ENCODE measurements at places on chromosomes 16 and 17. TPM values are rescaled to one million over a fixed set of nuclear protein-coding genes. Genes with fewer than 3 reads are reported as not detected.

- no peak for DNase-seq
Measured at GRCh38 chr17:82457073-82457928, 1.2 kb upstream of the NARF start.

GRCh38 chr17:75773121-75773807, 8.3 kb upstream of the GALK1 start:
- DNase-seq: peak; percentile 69

GRCh38 chr17:11742886-11743285, 144.6 kb downstream of the DNAH9 start:
- DNase-seq: no peak

DNA sequence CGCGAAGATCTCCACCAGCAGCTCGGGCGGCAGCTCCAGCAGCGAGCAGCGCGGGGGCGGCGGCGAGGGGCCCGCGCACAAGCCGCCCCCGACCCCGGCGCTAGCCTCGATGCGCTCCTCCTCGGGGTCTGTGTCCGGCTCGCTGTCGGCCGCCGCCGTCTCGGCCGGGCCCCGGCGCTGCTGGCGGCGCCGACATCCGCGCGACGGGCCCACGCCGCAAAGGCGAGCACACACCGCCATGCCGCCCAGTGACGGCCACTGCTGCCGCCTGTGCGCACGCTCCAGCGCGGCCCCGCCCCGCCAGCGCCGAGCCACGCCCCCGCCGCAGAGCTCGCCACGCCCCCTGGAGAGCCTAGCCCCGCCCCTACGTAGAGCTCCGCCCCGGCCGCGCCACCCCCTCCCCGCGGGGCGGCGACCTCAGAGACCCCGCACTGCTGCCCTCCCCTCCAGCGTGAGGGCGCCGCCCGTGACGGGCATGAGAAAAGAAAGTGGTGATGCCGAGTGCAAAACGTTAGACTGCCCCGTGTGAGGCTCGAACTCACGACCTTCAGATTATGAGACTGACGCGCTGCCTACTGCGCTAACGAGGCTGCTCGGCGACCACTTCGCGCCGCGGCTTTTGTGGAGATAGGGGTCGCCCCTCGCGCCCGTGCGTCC, at the start of gene FBXO31:
FBXO31 (minus strand) TSS at position 272 of the 657 bp plus-strand sequence; CDS start at position 240, 32 bp downstream.
- peak; percentile 92 for DNase-seq

DNA sequence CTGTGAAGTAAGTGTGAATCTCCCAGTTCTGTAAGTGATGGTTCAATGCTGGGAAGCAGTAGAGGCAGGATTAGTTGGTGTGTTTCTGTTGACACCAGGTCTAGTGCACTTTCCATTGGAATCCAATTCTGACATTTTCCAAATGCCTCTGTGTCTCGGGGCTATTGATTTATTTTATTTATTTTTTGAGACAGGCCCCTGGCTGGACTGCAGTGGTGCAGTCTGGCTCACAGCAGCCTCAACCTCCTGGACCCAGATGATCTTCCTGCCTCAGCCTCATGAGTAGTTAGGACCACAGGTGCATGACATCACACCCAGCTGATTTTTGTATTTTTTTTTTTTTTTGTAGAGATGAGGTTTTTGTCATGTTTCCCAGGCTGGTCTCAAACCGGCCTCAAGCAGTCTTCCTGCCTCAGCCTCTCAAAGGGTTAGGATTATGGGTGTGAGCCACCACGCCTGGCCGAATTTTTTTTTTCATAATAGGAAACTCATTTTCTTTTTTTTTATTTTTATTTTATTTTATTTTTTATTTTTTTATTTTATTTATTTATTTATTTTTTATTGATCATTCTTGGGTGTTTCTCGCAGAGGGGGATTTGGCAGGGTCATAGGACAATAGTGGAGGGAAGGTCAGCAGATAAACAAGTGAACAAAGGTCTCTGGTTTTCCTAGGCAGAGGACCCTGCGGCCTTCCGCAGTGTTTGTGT, 61.7 kb downstream of the YPEL2 start:
- DNase-seq: no peak

DNA sequence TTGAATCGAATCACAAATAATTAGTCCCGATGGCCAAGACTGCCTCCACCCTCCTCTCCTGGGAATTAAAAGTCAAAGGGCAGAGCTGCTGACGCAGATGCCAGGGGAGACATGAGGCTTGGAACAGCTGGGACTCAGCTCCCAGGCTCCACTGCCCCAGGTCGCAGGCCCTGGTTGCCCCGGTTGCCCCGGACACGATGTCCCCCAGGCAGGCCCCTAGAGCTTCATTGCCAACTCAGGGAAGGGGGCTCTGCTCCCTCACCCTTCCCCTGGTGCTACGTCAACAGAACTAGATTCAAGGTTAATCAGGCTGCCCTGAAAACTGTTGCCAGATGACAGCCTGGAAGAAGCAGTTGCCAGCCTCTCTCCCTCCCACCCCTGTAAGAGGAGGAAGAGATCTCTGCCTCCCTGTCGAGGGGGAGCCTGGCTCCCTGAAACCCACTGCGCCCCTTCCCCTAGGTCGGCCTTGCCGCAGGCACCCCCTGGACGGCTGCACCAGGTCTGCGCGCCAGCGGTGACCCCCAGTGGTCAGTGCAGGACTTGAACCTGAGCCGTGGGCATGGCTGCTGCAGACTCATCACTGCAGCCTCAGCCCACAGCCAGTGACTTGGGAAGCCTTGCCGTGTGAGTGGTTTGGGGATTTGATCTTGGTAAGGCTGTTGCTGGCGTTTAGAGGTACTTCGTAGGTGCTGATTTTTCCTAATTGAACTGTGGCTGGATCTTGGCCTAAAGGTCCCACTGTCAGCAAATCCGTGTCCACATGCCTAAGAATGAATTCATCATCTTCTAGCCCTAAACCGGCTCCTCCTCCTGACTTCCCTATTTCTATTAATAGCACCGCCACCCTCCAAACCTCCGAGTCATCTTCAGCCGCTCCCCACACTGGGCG, 84.1 kb upstream of the TOB1 start:
- peak; percentile 91 for DNase-seq

- peak; percentile 34 for DNase-seq
Measured at GRCh38 chr16:2687531-2688308, 5.4 kb downstream of the KCTD5 start.

- no peak for DNase-seq
Measured at GRCh38 chr16:1539720-1540555, 6.5 kb downstream of the TMEM204 start.

- peak; percentile 8 for DNase-seq
Measured at GRCh38 chr17:3998436-3998835, 34.2 kb upstream of the ATP2A3 start.

DNA sequence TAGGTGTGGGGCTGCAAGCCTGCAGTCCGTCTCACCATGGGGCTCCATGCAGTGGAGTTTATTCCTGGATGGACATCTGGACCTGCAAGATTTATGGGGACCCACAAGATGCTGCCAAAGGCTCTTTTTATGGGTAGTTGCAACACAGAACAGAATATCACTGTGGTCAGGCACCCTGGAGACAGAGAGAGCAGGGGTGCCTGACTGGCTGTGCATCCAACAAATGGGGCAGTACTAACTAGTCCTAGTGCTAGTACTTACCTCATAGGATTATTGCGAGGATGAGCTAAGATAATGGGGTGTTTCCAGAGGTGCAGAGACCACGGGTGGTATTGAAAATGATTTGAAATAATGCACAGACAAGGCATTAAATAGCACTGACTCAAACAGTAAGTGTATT, 42.4 kb upstream of the MMP2 start:
- no peak for DNase-seq

- peak; percentile 87 for DNase-seq
Measured at GRCh38 chr16:24670623-24671454, 58.6 kb upstream of the TNRC6A start.

DNA sequence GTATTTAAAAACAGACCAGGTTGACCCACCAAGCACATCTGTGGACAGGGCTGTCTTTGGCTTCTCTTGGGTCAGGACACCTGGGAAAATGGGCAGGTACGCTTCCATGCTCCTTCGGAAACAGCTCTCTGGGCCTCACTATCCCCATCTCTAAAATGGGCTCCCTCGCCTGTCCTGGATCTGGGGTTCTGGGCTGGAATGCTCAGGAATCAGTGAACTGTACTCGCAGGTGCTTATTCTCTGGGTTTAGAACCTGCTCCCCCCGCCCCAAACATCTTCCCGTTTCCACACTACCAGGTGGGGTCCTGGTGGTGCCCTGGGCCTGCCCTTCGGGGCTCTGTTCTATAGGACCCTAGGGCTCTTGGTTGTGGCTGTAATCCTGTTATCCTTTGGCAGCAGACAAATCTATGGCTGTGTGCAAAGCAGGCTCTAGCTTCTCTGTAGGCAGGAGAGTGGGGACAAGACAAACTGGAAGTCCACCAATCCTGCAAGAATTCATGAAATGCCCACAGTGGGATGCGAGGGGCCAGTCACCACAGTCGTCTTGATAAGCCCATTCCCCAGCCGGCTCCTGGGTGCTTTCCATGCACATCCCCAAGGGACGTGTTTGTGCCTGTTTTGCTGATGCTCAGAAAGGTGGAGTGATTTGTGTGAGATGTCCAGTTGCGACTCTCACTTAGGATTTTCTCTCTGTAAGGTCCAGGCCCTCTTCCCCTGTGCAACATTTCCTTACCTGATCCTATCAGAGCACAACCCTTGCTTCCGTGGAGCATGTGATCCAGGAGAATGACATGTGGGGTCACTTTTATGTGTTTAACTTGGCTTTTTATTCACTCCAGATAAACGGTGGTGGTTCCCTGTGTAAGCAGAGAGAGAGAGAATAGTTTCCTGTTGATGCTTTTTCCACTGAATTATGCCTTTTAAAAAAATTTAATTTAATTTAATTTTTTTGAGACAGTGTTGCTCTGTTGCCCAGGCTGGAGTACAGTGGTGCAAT, 37.2 kb downstream of the HAPSTR1 start:
- peak; percentile 61 for DNase-seq

DNA sequence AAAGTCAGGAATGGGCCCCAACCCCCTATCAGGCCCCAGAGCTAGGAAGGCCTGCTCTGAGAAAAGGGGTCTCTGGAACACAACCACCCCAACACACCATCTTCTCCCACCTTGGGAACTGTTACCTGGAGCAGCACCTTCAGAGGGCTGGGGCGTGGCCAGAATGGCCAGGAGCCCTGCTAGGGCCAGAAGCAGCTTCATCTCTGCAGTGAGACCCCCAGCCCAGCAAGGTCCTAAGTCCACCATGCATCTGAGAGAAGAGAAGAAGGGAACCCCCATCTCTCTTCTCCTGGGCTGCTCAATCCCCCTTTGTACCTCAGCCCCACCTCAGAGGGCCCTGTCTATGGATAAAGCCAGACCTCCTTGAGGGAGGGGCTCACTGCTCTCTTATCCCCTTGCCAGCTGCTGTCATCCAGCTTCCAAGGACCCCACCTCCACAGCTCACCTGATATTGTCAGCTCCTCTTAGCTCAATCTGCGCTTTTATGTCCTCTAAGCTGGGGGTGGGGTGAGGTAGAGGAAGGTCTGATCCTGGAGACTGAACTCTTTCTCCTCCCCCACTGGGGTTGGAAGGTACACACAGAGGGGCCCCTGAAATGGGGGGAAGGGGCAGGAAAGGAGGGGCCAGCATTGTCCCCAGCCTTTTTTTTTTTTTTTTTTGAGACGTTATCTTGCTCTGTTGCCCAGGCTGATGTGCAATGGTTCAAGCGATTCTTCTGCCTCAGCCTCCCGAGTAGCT, at the start of gene MPO:
MPO (minus strand) TSS at position 456 of the 738 bp plus-strand sequence; CDS start at position 279, 177 bp downstream.
- no peak for DNase-seq

- no peak for DNase-seq
Measured at GRCh38 chr16:88846088-88846487, 10.7 kb downstream of the GALNS start.

GRCh38 chr17:38562903-38563302, 42.8 kb downstream of the SRCIN1 start:
- DNase-seq: no peak

- DNase-seq: no peak
Measured at GRCh38 chr16:21145738-21146137, 4.9 kb downstream of the DNAH3 start.

- DNase-seq: no peak
Measured at GRCh38 chr17:17537311-17538099, 41.3 kb upstream of the RASD1 start.

- no peak for DNase-seq
Measured at GRCh38 chr17:78853926-78854394, 13.3 kb upstream of the USP36 start.

DNA sequence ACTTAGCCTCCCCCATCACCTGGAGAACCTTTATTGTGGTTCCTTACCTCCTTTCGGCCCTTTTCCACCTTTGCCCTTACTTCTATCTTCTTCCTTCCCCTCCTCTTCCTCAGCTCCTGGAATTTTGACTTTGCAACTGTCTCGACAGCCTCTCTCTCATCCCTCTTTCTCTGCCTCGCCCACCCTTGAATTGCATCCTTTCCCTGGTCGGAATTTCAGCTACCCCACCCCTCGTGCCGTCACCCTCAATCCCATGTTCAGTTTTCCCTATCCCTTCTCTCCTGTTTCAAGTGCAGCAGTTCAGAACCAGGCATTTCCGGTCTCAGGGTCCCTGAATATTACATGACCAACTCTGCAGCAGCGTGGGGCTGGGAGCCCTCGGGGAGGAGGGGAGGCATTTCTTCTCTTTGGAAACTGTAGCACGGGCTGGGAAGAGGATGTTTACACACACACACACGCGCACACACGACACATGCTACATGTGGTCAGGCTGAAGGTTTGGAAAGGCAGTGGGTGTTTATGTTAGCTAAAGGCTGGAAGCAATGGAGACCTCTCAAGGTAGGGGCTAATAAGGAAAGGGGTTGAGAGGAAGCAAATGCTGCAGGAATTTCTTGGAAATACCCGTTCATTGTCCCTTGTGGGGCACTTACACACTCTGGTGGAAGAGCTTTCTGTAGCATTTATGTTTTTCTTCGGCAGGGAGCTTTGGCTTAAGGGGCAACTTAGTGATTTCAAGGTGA, 971 bp downstream of the MINK1 start:
- peak; percentile 68 for DNase-seq

DNA sequence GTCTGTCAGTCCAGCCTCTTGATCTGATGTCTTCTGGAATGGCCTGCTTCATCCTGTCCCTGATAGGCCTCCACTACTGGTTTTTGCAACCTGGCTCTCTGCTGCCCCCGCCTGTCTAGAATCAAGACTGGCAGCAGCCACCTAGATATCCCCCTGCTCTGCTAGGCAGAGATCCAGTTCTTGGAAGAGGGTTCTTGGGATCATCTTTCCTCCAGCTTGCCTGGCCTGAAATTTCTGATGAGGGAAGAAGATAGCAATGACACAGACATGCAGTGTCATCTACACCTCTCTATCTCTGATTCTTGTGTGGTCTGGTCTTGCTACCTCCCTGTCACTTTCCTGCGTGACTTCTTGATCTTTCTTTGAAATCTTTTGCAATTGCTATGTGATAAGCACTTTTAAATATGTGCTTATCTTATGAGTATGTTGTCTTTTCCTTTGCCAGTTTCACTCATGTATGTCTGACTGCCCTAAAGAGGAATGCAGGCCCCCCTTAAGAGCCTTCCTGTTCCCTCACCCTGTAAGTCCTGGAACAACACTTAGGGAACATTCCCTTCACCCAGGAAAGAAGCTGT, 20.3 kb upstream of the NFATC3 start:
- DNase-seq: no peak

- DNase-seq: no peak
Measured at GRCh38 chr17:64950871-64951270, 31.6 kb upstream of the LRRC37A3 start.

GRCh38 chr17:34714475-34715410, 135.4 kb downstream of the TMEM132E start:
- DNase-seq: no peak

Gene ASGR2
- total RNA-seq: not detected

Gene MMP25
- total RNA-seq: 0.41 TPM

Gene CCDC144A
- 3.9 TPM for total RNA-seq

Gene ANKRD40CL
- total RNA-seq: not detected

Gene RPL19
- 3,053 TPM for total RNA-seq

Gene CCR7
- not detected for total RNA-seq

Gene SEZ6
- total RNA-seq: 0.36 TPM

Gene KRTAP2-3
- not detected for total RNA-seq

Gene PDILT
- total RNA-seq: not detected

Gene AANAT
- not detected for total RNA-seq

Gene MSLN
- total RNA-seq: not detected

Gene TPSG1
- total RNA-seq: not detected

Gene GGA3
- total RNA-seq: 17.4 TPM

Gene HOXB5
- total RNA-seq: 2.5 TPM
